PC-9 (cell line): ENCODE measurements at places on chromosomes 5 and 9.

DNA sequence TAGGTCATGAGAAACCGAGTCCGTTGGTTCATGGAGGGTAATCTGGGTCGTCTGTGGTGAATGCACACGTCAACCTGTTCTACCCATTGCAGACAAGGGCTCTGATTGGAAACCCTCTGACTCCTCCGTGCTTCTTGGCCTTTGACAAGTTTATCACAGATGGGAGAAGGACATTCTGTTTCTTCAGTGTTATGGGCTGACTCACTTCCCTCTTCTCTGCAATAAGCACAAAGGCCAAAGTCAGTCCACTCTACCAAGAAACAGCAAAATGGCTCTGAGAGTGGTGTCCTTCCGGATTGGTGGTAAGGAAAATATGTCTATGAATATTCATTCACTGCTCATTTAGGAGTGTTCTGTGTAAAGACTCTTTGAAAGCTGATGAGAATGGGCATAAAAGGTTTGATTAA is 89.3 kb downstream of the FEM1C start:
- DNase-seq: no peak

DNA sequence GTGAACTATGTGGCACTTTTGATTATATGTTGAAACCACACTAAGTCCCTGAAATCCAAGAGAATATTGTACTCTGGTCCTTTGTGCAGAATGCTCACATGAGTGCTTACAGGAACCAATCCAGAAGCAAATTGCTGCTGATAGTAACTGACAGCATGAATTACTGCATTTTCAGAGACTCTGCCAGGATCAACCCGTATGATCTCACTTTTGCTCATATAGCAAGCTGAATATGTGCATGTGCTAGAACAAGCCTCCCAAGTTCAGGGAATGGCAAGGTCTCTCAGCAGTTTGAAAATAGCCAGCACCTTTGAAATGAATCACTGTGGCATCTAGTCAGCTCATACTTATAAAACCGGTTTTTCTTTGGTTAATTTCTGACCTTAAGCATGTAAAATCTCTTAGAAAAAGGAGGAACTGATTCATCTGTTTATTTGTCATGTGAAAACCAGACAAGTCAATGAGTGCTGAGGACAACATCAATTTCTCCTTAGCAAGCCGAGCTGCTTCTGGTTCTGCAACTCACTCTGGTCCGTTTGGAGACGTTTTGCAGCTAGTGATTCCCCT is 215.7 kb upstream of the ELL2 start:
- DNase-seq: peak; percentile 97

- peak; percentile 49 for DNase-seq
Measured at GRCh38 chr5:173884402-173885053, 3.6 kb upstream of the CPEB4 start.

DNA sequence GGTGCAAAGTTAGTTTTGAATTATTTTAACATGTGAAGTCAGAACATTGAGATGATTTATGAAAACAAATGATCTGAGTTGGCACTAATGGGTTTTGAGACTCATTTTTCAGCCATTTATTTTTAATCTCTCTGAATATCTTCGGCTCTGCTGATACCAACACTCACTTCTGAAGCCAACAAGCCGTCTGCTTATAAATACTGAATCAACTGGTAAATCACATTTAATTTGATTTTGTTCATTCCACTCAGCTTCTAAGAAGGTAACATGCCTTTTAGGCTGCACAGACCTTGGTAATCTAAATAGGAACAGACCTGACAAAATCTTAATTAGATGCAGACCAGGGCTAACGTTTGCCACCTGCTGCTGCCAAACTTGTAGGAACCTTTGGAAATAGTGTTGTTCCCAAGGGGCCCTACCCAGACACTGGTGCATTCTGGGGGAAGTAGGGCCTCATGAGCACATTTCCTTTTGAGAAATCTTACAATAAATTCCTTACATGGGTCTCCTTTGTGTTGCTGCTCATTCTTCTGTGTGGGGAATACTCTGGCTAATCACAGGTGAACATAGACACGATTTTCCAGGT is 182.2 kb downstream of the KCTD16 start:
- DNase-seq: no peak

GRCh38 chr5:166581826-166582225 is 1709.6 kb upstream of the WWC1 start:
- DNase-seq: no peak

DNA sequence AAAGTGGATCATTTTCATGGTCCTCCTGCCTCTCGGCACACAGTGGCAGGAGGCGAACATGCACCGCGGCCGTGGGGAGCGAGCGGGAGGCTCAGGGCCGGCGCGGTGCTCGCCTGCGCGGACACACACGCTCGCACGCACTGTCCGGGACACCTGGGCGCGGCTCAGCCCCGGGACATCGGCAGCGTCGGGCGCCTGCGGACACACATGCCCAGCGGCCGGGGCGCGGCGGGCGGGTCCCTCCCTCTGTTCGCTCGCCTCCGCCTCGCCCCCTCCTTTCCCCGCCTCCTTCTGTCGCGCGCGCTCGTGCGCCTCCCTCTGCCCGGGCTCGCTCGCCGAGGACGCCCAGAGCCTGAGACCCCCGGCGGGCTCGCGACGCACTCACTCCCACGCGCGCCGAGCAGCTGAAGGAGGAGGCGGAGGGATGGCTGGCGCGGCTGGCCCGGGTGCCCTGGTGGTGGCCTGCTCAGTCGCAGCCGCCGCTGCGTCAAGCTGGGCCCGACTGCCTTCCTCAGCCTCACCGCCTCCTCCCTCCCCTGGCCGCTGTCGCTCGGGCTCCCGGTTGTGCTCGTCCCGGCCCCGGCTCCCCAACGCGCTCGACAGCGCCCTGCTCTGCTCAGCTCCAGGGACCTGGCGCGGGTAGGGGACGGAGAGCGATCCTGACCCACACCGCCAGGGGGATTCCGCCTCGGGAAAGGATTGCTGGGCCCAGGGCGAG is at the start of gene FRMD3:
FRMD3 (minus strand) TSS at position 230 of the 718 bp plus-strand sequence; CDS start at position 60, 170 bp downstream.
- peak; percentile 72 for DNase-seq

DNA sequence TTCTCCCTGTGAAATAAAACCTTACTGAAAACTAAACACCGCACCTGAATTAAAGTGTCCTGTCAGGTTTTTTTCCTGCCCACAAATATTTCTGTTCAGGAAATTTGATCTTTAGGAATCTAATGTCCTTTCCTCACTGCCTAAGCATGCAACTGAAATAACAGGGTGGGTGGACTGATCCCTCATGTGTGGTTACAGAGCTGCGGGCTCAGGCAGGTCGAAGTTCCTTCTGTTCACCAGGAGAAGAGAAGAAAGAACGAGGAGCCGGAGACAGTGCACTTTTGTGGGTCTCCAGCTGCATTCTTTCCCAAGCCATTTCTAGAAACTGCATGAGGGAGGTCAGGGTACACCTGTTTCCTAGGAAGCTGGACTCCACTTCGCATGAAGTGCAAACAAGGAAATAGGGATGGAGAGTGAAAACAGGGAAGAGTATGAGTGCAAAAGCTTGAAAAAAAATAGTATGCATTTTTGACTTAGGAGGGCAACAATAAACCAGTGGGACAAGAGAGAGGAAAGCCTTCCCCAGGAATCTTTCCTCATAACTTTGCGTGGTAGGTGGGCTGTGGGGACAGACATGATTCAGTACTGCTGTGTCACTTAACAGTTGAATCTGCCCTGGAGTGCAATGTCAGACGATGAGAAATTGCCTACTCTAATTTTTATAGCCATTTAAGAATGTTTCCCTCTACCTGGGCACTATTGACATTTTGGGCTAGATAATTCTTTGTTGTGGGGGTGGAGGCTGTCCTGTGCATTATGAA is 60.3 kb downstream of the GCNT1 start:
- DNase-seq: peak; percentile 88

- DNase-seq: no peak
Measured at GRCh38 chr9:14242150-14242805, 71.7 kb downstream of the NFIB start.

DNA sequence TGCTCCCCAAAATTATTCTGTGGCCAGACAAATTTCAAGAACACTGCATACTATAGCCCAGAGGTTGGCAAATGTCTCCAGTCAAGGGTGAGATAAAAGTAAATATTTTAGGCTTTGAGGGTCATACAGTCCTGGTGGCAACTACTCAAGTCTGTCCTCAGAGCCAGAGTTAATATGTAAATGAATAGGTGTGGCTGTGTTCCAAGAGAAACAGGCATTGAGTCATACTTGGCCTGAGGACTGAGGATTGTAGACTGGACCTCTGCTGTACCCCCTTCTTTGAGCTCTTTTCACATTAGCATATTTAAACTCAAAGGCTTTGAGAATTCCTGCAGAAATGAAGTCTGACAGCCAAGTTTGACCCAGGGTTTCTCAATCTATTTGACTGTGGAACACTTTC is 129.2 kb upstream of the PTCH1 start:
- DNase-seq: no peak

DNA sequence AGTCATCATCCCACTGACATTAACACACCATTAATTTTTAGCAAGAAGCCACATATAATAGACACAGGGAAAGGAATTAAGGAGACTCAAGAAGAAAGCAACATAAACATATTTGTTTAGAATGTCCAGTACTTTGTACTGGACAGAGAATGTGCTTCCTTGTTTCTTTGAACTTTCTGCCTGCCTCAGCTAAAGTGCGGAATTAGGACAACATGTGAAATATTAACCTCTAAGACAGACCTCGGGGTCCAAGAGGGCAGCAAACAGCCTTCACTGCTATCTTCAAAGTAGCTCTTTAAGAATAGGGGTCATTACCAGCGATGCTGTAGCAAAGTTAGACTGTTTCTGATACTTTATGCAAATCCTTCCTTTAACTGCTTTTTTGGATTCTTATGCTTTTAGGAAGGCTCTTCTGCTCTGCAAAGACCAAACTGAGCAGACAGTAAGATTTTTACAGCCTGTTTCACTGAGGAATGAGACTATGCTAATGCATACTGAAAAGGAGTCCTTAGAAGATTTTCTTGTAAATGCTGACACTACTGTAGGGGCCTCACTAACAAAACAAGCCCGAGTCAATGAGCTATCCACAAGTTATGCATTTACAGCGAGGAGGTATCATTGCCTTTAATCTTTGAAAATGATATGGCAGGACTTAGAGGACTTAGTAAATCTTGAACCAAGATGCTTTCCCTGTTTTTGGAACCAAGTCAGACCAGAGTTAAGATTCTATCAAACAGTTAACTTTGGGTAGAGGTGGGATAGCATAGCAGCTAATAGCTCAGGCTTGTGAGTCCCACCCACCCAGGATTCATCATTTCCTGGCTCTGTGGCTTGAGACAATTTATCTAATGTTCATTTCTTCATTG is 23.8 kb downstream of the DAB2 start:
- DNase-seq: no peak

GRCh38 chr9:7165331-7165975 is 407.7 kb downstream of the KDM4C start:
- no peak for DNase-seq

DNA sequence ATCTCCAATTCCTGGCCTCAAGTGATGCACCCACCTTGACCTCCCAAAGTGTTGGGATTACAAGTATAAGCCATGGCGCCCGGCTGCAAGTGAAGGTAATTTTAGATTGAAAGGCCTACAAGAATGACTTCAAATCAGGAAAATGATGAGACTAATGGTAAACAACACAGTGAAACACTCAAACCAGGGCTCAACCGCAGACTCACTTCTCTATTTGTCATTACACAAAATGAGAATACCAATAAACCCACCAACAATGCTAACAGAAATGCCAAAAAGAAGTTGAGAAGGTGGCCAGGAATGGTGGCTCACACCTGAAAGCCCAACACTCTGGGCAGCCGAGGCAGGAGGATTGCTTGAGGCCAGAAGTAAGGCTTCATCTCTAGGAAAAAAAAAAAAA is 92.1 kb downstream of the UBAP2 start:
- no peak for DNase-seq

- no peak for DNase-seq
Measured at GRCh38 chr5:139389701-139390638, at the start of gene MZB1. MZB1 (minus strand) TSS chr5:139389913; CDS start chr5:139389856, 57 bp downstream.

GRCh38 chr9:107943901-107944300 is 454.3 kb upstream of the KLF4 start:
- no peak for DNase-seq

GRCh38 chr9:100437860-100438805 is 11.2 kb downstream of the MSANTD3 start:
- DNase-seq: peak; percentile 56

- no peak for DNase-seq
Measured at GRCh38 chr5:100828071-100828897, 74.8 kb downstream of the ST8SIA4 start.

DNA sequence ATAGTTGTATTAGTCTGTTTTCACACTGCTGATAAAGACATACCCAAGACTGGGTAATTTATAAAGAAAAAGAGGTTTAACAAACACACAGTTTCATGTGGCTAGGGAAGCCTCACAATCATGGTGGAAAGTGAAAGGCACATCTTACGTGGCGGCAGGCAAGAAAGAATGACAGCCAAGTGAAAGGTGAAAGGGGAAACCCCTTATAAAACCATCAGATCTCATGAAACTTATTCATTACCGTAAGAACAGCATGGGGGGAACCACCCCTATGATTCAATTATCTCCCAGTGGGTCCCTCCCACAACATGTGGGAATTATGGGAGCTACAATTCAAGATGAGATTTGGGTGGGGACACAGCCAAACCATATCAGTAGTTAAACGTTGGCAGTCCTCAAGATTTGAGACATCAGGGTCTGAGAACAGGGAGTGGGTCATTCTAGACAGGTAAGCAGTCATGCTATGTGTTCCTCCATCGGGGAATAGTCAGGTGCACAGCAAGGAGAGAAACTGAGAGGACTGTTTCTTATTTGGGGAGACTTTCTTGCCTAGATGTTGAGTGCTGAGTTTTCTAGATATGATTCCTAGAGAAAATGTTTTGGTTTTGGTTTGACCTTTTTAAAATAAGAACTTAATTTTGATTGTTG is 45.8 kb upstream of the ENTREP1 start:
- DNase-seq: no peak

DNA sequence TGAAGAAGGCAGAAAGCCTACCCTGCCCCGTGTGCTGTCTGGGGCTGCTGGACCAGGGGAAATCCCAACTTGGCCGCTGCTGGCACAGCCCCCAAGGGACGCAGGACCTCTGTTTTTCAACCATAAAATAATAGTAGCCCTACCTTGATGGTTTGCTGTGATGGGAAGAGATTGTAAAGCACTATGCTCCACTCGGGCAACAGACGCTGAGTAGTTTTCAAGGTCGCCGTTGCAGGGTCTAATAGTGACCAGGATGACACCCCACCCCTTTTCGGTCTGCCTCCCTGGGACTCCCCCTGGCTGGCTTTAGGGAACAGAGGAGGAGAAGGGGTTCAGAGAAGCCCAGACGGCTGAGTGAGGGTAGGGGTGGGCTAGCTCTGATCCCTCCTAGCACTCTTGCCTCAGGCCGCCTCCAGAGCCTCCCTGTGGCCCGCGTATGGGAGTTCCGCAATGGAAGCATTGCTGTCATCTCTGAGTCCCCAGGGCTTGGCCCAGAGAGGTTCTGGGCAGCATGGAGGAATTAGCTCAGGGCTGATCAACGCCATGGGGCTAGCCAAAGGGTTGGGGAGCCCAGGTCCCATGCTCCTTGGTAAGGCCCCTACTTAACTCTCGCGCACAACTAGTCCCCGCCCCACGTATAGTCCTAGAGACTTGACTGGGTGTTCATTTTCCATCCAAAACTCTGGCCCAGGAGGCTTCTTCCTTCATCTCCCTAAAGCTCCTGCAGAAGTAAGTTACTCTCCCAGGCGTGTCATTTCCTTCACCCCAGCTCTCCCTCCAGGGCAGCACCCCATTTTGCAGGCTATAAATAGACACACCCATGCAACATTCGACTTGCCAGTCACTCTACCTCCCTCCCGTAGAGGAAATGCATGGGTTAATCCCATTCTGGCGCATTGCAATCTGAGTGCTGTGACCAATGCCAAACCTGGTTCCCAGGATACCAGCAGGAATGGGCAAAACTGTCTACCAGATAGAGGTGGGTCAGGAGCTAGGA is 1.1 kb upstream of the IRF1 start:
- DNase-seq: no peak
